ENCODE measurements at places on chromosomes 2 and 18.

- DNase-seq = no peak
Measured at GRCh38 chr2:7758073-7758759, 841.0 kb downstream of the RNF144A start.

- no peak for DNase-seq
Measured at GRCh38 chr18:45891806-45892205, 66.3 kb downstream of the SIGLEC15 start.

DNA sequence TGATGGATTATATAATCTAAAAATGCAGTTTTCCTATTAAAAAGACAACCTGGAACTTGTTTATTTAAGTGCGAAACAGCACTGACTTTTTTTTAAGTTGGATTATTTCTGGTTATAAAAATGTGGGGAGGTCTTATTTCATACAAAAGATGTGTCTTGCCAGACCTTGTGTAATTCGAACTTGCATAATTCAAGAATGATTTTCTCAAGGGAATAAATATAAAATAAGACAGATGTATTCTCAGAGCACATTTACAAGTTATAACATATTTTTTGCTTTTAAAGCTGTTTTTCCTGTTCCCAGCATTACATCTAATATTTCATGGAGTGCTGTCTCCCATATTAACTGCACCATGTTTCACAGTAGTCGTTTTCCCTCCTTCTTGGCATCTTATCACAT, 263.1 kb downstream of the CDH20 start:
- no peak for DNase-seq

GRCh38 chr2:24410976-24411375, 50.6 kb upstream of the ITSN2 start:
- no peak for DNase-seq

DNA sequence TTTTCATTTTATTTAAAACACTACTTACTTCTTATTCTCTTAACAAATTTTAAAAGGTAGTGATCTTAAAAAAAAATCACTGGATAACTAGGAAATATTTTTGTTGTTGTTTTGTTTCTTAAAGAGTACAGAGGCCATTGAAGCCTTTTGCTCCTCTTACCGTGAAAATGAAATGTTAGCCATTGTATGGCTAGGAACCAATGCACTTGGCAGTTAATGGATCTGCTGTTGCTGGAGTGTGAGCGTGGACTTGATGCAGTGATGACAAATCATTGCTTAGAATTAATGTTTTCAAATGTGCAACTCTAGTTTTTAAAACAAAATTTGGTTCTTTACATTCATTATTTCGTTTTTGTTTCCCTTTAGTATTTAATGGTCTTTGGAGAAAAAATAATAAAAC, 162.3 kb downstream of the HAUS1 start:
- DNase-seq = no peak

Measured in mammary epithelial cell (primary cell).